ENCODE measurements at places on chromosomes 2 and 18.
A peak's percentile ranks its signal among the peaks of the same experiment; 100 is the strongest.

DNA sequence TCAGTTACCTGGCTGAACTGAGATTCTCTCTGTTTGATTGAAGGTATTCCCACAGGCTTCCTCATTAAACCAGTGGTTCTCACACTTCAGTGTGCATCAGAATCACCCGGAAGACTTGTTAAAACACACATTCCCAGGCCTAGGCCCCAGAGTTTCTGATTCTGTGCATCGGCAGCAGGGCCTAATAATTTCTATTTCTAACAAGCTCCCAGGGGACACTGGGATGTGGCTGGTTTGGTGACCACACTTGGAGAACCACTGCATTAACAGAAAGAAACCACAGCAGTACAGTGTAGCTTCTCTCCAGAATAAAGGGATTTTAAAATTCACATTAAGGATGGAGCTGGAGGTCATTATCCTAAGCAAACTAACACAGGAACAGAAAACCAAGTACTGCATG, 6.5 kb downstream of the MRO start:
- no peak for DNase-seq

GRCh38 chr2:44310287-44310686, 35.0 kb downstream of the SLC3A1 start:
- peak; percentile 9 for DNase-seq

DNA sequence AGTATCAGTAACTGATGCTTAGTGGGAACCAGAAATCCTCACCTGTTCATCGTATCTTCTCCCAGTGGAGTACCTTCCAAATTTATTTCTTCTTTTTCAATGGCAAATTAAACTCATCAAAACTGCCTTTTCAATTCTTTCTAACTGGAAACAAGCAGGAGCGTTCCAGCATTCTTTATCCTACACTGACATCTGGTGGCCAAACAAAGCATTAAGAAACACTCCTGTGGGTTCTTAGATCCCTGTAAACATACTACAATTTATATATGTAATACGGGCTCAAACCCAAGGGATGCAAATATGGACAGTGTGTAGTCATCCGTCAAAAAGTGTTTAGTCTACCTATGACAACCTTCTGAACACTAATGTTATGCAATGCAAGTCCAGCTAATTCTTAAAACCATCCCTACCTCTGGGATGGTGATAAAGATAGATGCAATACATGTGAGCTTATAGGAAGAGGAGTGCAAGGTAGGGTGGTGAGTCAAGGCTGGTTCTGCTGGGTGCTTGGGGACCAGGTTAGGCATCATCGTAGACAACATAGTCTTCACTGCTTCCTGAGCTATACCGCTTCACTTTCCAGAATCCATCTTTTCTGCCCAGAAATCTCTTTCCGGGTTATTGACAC, 375.0 kb downstream of the CTNNA2 start:
- peak; percentile 51 for DNase-seq

GRCh38 chr2:105557021-105557920, 158.4 kb upstream of the FHL2 start:
- no peak for DNase-seq

DNA sequence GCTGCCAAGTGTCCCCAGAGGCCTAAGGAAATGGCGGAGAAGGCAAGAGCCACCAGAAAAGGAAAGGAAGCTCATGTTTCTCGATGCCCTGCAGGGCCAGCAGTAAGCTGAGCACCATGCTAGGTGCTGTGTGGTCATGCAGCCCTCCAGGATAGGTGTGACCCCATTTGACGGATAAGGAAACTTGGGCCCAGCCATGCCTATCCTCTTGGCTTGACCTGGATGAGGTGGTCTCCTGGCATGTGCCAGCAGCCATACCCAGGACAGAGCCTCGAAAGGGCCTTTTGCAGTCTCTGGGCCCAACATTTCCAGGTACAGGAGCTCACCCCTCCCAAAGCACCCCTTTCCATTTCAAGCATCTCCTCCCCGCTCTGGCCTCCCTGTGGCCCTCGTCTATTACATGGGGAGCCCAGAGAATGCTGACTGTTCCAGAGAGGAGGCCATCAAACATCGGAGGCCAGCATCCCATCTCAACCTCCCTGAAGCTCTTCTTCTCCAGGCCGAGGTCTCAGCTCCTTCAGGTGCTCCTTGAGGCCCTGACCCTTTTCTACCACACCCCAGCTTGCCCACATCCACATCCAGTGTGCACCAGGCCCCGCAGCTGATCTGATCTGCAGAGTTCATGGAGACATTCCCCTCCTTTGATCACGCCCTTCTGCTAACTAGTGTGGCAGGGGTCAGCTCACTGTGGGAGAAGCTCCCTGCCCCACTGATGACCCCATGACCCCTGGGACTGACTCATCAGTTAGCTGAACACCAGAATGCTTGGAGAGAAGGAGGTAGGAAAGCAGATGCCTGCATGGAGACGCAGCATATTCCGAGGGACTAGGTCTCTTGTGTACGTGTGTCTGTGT, 208.4 kb downstream of the TNS1 start:
- no peak for DNase-seq

GRCh38 chr2:161414042-161415033, 1.8 kb upstream of the TBR1 start:
- peak; percentile 41 for DNase-seq

GRCh38 chr2:241656190-241656741, 18.8 kb downstream of the ATG4B start:
- no peak for DNase-seq

GRCh38 chr2:118705032-118705431, 142.4 kb downstream of the EN1 start:
- DNase-seq, result no peak

GRCh38 chr2:1582891-1583341, 161.4 kb downstream of the PXDN start:
- no peak for DNase-seq

- peak; percentile 26 for DNase-seq
Observed at GRCh38 chr18:36757081-36757480, 71.7 kb downstream of the TPGS2 start.

DNA sequence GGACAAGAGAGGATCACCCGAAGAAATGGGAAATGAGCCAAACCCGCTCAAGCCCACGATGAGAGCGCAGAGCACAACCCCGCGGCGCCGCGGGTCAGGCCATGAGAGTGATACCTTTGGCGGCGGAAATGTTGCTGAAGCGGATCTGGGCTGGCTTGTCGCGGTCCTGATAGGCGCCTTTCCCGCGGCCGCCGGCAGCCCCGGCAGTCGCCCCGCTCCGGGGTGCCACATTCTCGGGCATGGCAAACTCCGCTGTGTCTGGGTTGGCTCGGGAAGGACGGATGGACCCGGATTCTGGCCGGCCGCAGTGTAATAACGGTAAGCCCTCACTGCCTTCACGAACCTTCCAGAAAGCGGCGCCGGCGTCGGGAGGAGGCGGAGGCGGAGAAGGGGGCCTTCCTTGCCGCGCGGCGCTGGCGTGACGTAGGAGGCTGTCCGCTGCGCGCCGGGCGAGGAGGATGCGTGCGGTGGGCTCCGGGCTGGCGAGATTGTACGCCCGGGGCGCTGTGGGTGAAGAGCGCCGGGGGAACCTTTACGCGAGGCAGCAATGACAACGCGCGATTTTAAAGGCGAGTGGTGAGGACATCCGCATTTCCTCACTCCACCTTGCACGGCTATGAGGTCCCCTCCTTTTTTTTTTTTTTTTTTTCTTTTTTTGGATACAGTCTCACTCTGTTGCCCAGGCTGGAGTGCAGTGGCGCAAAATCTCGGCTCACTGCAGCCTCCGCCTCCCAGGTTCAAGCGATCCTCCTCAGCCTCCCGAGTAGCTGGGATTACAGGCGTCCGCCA, at the start of gene CCT4:
TSS of gene CCT4 (minus strand) at position 390 of the 789 bp plus-strand sequence. CDS start at position 241, 149 bp downstream.
- peak; percentile 98 for DNase-seq

DNA sequence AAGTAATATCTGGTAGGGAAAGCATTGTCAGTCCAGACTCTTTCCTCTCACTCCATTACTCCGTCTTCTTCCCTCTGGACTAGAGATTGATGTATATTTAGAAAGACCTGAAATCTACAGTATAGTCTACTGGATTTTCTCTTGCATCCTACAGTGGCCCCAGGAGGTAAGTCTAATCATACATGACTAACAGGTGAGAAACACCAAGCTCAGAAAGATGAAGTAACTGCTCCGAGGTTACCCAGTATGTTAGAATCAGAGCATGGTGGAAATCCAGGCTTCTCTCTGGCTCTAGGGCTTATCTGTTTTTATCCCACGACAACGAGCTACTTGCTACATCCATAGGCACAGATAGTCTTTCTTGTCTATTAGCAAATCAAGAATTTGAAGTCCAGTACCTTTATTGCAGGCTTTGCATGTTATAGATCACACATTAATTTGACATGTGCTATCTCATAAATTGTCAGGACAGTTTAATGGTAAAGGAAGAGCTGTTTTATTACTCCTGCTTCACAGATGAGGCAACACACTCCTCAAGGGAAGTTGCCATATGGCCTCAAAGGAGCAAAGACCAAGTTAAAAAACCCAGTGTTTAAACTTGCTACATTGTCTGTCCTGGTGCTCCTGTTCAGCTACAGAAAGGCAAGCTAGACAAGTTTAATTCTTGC, 484.3 kb downstream of the THSD7B start:
- no peak for DNase-seq

DNA sequence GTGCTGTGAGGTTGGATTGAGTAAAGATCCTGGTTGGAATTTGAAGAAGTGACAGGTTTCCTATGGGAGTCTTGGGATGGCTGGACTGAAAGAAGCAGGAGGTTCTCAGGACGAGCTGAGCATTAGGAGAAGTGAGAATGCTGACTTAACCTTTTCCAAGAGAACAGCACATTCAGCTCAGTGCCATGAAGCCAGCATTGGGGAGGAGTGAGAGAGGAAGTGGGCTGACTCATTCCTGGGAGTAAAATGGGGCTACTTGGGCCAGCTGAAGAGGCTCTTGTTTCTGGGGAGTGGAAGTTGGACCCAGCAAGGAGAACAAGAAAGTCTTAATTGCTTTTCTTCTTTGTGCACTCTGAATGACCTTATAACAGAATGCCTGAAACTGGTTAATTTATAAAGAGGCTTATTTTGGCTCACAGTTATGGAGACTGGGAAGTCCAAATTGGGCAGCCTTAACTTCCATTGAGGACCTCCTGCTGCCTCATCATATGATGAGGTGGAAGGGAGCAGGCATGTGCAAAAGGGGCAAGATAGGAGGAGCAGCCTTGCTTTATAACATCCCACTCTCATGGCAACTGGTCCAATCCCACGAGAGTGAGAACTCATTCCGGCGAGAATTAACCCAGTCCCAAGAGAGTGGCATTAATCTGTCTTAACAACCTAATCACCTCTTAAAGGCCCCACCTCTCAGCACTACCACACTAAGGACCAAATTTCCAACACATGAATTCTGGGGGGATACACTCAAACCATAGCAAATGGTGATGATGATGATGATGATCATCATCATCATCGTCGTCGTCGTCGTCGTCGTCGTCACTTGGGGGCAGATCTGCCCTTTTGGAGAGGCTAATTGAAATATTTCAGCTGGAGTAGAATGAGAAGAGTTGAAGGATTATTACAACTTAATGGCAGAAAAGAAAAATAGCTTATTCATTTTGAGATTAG, 26.1 kb downstream of the DGUOK start:
- DNase-seq, result no peak

GRCh38 chr2:173458991-173459780, 104.5 kb downstream of the CDCA7 start:
- no peak for DNase-seq

- DNase-seq, result no peak
Observed at GRCh38 chr2:121242976-121243375, 42.0 kb downstream of the TFCP2L1 start.

- no peak for DNase-seq
Observed at GRCh38 chr2:8216397-8216796, 465.5 kb upstream of the ID2 start.

GRCh38 chr2:202084265-202084664, 11.2 kb downstream of the KIAA2012 start:
- DNase-seq, result no peak

- peak; percentile 28 for DNase-seq
Observed at GRCh38 chr2:37895140-37895539, 29.9 kb upstream of the RMDN2 start.

- DNase-seq, result no peak
Observed at GRCh38 chr2:148578493-148578884, 66.1 kb upstream of the EPC2 start.

- no peak for DNase-seq
Observed at GRCh38 chr2:208579678-208580077, 173.1 kb downstream of the PTH2R start.

DNA sequence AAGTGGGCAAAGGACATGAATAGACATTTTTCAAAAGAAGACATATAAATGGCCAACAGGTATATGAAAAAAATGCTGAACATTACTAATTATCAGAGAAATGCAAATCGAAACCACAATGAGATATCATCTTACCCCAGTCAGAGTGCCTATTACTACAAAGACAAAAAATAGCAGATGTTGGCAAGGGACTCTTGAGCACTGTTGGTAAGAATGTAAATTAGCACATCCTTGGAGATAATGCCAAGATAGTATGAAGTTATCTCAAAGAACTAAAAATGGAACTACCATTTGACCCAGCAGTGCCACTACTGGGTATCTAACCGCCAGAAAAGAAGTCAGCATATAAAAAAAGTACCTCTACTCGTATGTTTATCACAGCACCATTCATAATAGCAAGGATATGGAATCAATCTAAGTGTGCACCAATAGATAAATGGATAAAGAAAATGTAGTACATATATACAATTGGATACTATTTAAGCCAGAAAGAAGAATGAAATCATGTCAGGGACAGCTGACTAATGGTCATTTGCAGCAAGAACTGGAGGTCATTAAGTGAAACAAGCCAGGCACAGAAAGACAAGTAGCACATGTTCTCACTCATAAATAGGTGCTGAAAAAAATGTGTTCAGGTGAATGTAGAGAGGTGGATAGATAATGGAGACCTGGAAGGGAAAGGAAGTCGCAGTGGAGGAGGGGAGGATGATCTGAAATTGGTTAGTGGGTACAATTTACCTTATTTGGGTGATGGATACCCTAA, 141.7 kb upstream of the B3GNT2 start:
- DNase-seq, result no peak

GRCh38 chr2:73177645-73178255, 24.6 kb upstream of the NOTO start:
- no peak for DNase-seq

GRCh38 chr2:205387350-205388055, 294.8 kb upstream of the NRP2 start:
- DNase-seq, result no peak

GRCh38 chr2:179332903-179333302, 68.3 kb upstream of the SESTD1 start:
- DNase-seq, result no peak

All from KBM-7 (cell line).